ENCODE measurements at places on chromosomes 6 and 20. TPM values are rescaled to one million over a fixed set of nuclear protein-coding genes. Genes with fewer than 3 reads are reported as not detected.

GRCh38 chr20:49603209-49603627 lies 35.3 kb upstream of the PTGIS start:
- H3K4me3 ChIP-seq, result no peak overlapping the region
- DNase-seq, result no peak
- H3K4me1 ChIP-seq, result peaks cover 54% of the 10 kb centered on the region

DNA sequence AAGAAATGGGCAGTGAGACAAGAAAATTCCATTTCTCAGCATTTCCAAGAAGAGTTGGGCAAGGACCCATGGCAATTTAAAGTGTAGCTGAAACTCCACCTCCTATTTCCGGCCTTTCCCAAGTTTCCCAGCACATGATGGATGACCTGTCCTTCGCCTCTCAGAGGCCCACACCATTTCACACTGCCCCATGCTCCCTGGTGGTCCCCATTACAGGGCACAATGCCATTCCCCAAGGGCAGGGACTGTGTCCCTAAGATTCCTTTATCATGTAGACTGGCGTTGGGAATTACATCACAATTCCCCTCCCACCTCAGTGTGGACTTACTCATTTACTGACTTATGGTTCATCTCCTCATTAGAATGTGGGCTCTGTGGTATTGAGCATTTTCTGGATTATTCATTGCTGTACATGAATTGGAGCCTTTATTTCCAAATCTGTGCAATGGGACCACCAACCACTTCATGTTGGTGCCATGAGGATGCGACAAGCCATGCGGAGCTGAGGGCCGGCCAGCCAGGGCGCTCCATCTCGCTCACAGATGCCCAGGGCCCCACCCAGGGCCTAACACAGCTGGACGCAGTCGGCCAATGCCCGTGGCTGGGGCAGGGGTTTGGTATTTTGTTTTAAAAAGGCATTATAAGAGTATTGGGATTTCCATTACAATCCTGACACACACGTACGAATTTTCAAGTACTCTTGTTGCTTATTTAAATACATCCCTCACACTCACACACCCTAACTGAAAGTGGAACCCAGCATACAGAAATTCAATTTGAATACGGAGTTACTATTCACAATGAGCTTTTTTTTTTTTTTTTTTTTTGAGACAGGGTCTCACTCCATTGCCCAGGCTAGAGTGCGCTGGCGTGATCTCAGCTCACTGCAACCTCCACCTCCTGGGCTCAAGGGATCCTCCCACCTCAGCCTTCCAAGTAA lies 5.4 kb downstream of the ACSS1 start:
- DNase-seq, result no peak
- H3K36me3 ChIP-seq, result peaks cover 18% of the 10 kb centered on the region
- H3K27me3 ChIP-seq, result no peaks in the 10 kb centered on the region
- H3K4me1 ChIP-seq, result peaks cover 55% of the 10 kb centered on the region

DNA sequence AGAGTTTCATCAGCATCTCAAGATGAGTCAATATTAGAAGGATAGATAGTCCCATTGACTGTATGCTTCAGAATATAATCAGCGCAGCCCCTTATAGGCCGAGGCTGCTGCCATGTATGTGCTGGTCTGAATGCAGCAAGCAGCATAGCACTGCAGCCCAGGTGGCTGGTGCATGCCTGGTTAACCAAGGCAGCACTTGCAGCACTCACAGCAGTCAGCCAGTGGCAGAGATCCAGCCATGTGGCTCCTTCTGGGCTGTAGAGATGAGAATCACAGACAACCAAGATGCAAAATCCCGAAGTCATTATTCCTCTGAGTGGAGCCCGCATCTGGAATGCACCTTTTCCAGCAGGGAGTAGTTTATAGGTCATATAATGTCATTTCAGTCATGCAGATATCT lies 251.9 kb downstream of the UST start:
- H3K27me3 ChIP-seq, result peaks cover 10% of the 10 kb centered on the region
- H3K27ac ChIP-seq, result no peak overlapping the region
- no peak overlapping the region for H3K4me3 ChIP-seq
- peaks cover 31% of the 10 kb centered on the region for H3K4me1 ChIP-seq

The EDN1 gene
- total RNA-seq, result not detected
